ENCODE measurements at places on chromosomes 5 and 9.

- DNase-seq = no peak
These were observed 47.8 kb upstream of the IER5L start for GRCh38 chr9:129225815-129226214.

GRCh38 chr9:121998513-121999049 lies 94.5 kb downstream of the TTLL11 start:
- DNase-seq = no peak

- no peak for DNase-seq
These were observed 449.7 kb upstream of the MPDZ start for GRCh38 chr9:13728917-13729811.

DNA sequence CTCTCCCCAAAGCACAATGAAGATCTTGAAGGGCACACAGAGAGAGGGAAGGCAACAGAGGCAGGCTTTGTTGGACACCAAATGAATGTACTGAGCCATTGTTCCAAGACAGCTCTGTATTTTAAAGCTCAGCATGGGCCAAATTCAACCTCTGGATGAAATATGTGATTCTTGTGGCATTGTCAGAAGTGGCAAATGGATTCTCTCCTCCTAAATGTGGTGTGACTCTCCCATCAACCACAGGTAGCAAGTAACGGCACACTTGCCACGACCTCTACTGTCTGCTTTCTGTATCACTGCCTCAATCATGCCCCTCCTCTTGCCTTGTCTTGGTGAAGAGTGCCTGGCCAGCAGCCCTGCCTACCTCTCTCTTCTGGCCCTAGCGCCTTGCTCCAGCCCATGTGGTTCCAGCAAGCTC lies 6.1 kb upstream of the MOB3B start:
- no peak for DNase-seq

GRCh38 chr5:103918668-103919367 lies 356.2 kb upstream of the NUDT12 start:
- no peak for DNase-seq

- no peak for DNase-seq
These were observed 91.8 kb upstream of the DMRT1 start for GRCh38 chr9:749716-750115.

GRCh38 chr5:59198365-59198764 lies 615.5 kb downstream of the RAB3C start:
- DNase-seq = no peak

- no peak for DNase-seq
These were observed 26.0 kb downstream of the EGFLAM start for GRCh38 chr5:38284384-38284783.

- no peak for DNase-seq
These were observed 16.8 kb upstream of the PHF19 start for GRCh38 chr9:120893611-120894307.

DNA sequence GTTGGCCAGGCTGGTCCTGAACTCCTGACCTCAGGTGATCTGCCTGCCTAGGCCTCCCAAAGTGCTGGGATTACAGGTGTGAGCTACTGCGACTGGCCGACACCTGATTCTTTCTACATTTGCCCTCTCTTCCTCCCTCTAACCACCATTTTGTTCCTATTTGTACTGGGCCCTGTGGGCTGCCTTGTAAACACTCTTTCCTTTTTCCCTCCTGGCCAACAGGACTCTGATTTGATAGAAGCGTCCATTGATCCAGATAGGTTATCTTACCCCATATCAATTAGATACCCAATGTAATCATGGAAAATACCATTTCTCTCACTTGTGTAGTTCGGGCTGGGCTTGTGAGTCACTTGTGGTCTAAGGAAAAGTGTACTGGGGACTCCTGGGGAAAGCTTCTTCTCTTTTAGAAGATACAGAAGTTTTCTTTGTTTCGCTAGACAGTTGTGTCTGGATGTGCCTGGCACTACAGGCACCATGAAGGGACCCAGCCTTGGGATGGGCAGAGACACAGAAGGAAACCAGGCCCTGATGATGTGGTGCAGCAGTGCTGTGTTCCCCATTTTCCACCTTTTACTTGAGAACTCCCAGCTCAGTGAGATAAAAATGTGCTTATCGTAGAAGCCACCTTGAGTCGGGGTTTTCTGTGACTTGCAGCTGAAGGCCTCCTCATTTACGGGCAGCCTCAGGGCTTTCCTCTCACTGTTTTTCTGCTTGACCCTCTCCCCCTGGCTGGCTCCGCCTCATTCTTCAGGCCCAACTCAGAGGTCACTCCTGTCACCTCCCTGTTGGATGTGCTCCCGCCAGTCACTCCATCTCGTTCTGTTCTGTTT lies 32.8 kb upstream of the CPEB4 start:
- no peak for DNase-seq

DNA sequence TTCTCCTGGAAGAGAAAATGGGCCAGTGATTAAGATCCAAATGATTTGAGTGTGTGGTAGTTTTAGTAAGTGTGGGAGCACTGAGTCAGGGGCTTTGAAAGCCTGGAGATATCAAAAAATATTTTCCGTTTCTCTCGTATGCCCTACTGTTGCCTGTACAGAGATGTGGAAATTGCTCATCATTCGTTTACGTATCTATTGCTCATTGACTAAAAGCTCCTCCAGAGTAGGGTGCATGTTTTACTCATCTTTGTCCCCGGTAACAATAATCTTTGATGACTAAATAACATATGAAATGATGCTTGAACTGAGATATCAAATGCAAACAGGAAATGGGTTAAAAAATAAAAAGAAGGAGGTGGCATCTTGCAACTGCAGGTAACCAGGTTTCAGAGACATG lies 114.2 kb upstream of the FST start:
- no peak for DNase-seq

GRCh38 chr5:79611046-79611829 lies 1.0 kb upstream of the TENT2 start:
- no peak for DNase-seq

- DNase-seq = no peak
These were observed 412.6 kb upstream of the PAPPA start for GRCh38 chr9:115740986-115741385.

DNA sequence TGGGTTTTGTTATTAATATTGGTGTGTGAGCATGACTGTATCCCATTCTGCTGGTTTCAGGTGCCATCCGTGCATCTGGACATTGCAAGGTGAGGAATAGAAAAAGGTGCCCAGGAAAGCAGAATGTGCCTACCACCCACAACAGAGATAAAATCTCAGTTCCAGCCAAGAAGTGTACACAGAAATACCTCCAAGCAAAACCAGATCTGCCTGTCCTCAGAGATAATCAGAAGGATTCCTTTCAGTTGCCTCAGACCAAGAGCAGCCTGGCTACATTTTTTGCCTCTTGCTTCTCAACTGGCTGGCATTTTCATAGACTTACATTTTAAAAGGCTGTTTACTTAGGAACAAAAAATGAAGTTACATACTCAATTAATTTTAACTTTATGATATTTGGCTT lies 12.1 kb upstream of the ABLIM3 start:
- no peak for DNase-seq

DNA sequence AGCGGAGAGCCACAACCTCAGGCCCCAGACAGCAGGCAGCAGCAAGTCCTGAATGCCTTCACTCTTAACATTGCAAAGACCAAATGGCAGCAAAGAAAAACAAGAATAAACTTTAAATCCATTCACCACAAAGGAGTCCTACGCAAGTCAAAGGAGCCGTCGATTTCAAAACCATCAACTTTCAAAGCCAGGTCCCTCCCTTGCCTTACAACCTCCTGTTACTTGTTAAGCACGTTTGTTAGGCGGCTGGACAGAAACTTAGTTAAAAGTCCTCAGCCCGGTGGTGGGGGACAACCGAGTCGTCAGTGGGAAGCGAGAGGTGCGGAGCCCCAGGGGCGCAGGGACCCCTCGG lies 938 bp downstream of the LPAR1 start:
- peak; percentile 38 for DNase-seq

DNA sequence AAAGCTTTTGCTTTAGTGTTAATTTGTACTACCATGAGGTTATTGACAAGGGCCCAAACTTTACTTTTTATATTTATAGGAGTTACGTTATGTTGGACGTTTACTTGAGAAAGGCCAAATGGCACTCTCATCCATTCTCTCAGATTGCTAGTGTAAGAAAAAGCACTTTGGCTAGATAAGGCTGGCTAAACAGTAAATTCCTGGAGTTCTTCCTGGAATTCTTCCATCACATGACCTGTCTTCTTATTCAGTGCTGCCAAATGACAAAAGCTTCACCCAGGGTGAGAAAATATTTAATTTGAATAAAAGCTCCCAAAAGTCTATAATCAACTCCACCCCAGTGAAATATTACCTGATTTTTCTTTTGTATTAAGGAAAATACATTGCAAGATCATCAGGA lies 1568.9 kb upstream of the ACO1 start:
- no peak for DNase-seq

DNA sequence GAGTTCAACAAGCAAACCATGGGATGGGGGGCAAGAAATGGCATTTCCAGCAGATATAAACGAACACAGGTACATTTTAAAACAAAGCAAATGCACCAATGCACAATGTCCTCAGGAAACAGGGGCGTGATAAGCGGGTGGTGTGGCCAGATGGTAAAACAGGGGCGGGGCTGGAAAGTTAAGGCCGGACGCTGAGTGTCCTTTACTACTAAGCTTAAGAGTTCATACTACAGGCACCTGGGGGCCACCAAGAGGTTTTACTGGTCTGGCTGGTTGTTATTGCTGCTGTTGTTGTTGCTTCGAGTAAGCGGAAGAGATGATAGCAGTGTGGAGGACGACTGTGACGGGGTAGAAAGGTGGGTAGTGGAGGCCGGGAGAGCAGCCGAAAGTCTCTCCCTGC lies 99.8 kb downstream of the ATPSCKMT start:
- no peak for DNase-seq

DNA sequence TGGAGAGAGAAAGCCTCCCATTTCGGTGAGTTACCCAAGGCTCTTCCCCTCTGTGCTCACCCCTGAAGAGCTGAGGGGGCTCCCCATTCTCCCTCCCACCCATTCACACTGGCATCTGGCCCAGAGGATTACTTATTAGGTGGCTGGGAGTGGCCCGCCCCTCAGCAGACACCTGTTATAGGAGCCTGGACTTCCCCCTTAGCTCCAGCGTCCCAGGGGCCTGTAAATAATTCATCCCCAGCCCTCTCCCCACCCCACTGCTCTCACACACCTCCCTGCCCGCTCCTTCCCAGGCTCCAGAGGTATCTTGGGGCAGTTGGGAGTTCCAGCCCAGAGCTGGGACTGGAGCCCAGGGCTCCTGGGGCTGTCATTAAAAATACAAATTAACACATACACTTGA lies 11.6 kb upstream of the SLC6A7 start:
- DNase-seq = no peak

DNA sequence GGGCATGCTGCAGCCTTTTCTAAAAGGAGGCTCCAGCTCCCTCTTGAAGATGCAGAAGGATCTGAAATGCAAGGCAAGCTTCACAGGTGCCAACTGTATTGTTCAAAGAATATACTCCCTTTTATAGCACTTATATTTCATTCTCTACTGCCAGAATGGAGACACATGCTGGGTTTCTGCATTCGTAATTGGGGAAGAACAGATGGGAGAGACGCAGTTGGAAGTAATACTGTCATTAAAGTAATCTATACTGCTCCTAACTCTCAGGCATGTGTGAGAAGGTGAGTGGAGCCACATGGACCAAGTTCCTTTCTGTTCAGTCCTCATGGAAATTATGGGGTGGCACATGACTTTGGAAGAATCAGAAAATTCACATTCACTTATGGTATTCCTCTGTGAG lies 226.4 kb downstream of the TRIM32 start:
- no peak for DNase-seq

DNA sequence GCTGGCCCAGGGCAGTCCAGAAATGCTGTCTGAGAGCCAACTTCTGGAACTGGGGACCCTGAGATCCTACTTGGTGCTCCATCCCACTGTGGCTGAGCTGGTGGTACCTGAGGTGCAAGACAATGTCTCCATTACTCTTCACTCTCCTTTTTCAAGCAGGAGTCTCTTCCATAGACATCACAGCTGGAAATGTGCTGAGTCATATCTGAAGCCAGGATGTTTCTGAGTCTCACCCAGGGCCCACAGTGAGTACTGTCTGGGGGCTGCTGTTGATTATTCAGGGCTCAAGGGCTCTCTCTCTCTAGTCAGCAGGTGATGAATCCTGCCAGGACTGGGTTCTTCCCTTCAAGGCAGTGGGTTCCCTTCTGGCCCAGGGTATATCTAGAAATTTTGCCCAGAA lies 145.2 kb upstream of the TAS2R1 start:
- no peak for DNase-seq

DNA sequence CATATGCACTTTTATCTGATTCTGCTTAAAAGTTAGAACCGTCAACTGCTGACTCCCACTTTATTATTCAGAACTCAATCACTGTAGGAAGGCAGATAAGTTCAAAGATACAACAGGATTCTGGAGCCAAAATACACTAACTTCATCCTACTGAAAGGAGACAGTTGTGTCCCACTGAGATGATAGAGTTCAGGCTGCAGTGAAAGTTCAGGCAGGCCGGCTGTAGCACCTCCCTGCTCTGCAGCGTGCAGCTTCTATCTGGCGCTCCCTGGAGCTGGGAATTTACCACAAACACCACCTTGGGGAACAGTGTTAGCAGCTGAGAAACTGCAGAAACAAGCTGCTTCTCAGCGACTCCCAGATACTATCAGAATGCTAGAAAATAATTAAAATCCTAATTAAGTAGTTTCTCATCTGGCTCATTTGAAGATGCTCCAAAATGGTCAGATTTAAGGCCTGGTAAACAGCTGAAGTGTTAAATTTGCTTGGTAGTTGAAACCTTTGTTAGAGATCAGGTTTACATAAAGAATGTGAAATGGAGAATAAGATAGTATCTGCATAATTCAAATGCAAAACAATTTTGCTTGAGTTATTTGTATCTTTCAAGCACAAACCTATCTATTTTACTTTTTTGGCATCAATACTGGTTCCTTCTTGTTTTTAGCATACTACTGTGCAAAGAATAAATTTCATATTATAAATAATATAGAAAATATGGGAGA lies 52.3 kb upstream of the CNTLN start:
- no peak for DNase-seq

- DNase-seq = no peak
These were observed 449.6 kb upstream of the BRINP1 start for GRCh38 chr9:119818726-119819435.

- no peak for DNase-seq
These were observed 89.5 kb downstream of the ADAMTS2 start for GRCh38 chr5:179255527-179256327.

GRCh38 chr5:174827558-174827957 lies 103.2 kb downstream of the MSX2 start:
- no peak for DNase-seq

DNA sequence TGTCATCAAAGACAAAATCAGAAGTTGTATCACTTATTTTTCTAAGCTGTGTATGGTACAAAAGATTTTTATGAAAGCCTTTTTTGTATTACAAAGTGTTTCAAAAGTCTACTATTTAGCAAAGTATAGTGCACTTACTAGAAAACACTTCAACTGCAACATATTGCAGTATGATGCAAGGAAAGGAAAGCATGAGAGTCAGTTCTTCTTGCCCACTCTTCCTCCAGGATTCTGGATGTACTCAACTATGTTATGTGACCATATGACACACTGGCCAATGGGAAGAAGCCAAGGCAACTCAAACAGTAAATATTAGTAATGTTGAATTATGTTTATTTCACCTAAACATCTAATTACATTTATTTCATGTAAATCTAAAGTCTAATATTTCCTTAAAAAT lies 49.5 kb upstream of the TYRP1 start:
- DNase-seq = no peak

Data from SW 1271 (cell line).